GDM1 (cell line): ENCODE measurements at places on chromosomes 12 and 14.

DNA sequence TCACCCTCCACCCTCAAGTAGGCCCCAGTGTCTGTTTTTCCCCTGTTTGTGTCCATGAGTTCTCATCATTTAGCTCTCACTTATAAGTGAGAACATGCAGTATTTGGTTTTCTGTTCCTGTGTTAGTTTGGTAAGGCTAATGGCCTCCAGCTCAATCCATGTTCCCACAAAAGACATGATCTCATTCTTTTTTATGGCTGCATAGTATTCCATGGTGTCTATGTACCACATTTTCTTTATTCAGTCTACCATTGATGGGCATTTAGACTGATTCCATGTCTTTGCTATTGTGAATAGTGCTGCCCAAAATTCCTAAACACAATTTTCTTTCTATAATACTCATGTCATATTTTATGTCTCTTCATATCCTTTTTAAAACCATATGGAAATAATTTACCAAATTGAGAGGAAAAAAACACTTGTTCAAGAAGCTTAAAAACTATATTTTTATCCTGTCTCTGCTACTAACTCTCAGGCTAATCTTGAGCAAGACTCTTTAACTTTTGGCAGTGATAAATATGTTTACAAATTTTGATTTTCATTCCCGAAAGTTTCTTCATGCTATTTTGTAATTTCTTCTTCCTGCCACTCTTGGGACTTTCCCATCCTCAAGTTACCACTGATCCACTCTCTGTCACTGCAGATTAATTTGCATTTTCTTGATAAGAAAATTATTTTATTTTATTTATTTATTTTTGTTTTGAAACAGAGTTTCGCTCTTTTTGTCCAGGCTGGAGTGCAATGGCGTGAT is 28.0 kb upstream of the OSBPL8 start:
- no peak for DNase-seq

GRCh38 chr12:53381731-53382630 is 2.0 kb downstream of the SP1 start:
- peak; percentile 2 for DNase-seq

DNA sequence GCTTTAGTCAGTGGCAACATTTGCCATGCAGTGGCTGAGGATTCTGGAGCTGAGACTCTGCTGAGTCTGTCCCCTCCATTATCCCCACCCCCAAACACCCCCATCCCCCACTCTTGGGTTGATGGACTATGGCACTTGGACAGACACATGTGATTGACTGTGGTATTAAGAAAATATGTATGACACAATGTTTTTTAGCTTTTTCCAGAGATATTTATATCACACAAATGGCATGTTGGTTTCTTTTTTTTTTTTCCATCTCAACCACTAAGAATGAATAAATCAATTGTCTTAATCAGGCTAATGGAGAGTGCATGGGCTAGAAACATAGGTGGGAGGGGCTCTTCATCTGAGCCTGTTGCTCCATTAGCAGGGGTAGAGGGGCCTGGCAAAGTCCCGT is 30.7 kb upstream of the MAP1LC3B2 start:
- no peak for DNase-seq

GRCh38 chr14:61296719-61297502 is 15.8 kb upstream of the TMEM30B start:
- DNase-seq, result peak; percentile 8

DNA sequence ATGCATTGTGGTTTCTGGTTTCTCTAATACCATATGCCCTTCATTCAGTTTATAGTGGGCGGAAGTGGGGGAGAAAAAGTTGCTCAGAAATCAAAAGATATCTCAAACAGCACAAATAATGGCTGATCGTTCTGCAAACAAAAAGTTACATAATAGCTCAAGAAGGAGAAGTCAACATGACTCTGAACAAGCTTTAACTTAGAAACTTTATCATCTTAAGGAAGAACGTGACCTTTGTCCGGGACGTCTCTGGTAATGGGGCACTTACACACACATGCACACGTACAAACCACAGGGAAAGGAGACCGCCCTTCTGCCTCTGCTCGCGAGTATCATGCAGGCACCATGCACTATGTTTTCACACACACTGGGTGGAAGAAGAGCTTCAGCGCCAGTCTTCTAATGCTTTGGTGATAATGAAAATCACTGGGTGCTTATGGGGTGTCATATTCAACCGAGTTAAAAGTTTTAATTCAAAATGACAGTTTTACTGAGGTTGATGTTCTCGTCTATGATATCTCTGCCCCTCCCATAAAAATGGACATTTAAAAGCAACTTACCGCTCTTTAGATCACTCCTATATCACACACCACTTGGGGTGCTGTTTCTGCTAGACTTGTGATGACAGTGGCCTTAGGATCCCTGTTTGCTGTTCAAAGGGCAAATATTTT is 4.7 kb downstream of the FOS start:
- DNase-seq, result no peak

GRCh38 chr12:97638739-97639138 is 176.1 kb downstream of the RMST start:
- no peak for DNase-seq

GRCh38 chr12:34402228-34402898 is 380.1 kb downstream of the ALG10 start:
- DNase-seq, result no peak

- no peak for DNase-seq
Observed at GRCh38 chr12:47234576-47235141, 154.9 kb upstream of the AMIGO2 start.

DNA sequence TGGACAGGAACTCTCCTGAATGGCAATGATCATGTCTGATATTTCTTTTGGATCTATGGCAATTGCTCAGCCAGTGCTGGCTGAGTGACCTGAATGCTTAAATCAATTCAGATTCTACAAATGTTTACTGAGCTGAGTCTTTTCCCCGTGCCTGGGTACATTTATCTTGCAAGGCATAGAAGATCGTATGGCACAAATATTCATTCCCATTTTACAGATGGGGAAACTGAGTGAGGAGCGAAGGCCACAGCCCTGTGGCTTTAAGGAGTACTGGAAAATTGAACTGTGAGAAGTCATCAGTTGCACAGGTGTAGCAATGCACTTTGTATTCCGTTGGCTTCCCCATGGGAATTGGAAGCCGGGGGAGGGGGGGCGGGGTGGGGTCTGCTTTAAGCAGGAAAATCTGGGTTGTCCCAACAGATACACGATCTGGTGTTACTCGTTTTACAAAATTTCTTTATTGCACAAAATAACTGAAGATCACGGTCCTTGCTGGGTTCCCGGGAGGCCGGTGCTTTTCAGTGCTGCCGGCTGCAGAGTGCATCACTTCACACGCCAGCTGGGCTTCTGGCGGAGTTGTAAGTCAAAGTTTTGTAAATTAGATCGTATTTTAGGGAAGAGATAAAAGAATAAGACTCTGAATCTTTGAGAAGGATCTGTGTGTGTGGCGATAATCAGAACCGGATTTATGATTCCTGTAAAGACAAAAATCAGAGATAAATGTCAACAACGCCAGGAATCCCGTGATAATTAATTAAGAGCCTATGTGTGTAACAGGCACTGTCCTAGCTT is 75.0 kb upstream of the MAP1LC3B2 start:
- DNase-seq, result no peak

DNA sequence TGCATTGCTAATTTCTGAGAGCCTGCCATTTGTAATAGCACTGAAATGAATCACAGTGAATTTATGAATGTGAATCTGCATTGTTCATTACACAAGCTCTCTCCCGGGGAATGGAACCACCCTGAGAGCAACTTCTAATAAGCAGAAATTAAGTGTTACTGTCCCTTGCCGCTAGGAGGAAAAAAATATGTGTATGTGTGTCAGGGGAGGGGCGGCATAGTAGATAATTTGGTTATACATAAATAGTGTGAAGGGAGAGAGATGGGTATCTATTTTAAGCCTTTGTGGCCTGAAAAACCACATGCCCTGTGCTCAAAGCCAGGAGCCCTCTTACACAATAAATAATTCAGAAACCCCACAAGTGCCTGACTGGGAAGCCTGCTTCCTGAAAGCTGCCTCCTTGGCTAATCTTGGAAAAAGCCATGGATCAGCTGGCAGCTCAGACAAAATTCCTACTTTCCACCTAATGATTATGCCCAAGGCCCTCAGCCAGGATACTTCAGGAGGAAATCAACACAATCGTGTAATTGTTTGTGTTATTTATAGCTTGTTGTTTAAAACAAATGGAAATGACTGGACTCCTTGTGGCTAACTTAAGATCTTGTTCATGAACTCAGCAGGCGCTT is 366.2 kb upstream of the KITLG start:
- DNase-seq, result peak; percentile 4

DNA sequence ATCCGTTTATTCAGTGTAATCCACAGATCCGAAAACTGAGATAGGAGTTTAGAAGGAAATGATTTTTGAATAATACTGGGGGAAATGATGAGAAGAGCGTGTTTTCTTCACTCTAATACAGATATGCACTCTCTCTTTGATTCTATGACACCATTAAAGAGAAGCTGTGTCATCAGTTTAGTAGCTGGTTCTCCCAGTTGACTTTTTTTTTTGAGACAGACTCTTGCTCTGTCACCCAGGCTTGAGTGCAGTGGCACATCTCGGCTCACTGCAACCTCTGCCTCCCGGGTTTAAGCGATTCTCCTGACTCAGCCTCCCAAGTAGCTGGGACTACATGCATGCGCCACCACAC is 48.4 kb upstream of the EML1 start:
- no peak for DNase-seq

GRCh38 chr14:53742233-53742620 is 214.4 kb downstream of the BMP4 start:
- no peak for DNase-seq

GRCh38 chr14:54001189-54001878 is 44.7 kb upstream of the BMP4 start:
- DNase-seq, result no peak

DNA sequence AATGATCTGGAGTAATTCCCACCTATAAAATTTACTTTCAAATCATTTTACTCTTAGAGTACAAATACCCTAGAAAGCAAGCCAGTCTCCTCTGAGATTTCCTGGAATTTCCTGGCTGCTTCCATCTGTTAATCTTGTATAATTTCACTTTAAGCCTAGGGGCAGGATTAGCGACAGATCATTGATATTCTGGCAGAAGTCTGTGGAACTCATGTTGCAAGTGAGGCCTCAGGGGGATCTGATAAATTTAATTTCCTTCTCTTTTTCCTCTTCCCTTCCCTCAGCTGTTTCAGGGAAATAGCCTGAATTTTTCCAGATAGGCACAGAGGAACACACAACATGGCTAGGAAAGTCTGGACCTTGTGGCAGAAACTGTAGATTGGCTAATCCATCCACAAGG is 5.9 kb upstream of the KRT6A start:
- DNase-seq, result no peak

DNA sequence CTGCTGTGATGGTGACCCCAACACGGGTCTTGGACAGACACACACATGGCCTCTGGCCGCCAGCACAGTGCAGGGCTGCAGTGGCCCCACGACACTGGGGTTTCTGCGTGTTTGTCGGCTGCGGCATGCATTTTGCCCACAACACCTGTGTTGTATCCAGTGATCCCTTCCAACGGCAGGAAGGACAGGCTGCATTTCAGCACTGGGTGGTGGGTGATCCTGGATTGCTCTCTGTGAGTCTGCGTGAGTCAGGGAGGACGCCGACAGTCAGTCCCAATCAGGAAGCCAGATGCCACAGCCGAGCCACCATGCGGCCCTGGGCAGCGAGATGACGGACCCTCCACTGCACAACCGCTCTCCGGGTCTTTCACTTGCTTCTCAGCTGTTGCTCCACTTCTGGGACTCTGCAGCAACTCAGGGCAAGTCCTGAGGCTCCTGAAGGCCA is 20.6 kb downstream of the LRTM2 start:
- DNase-seq, result no peak

GRCh38 chr14:70045844-70046535 is 142.8 kb downstream of the SLC8A3 start:
- no peak for DNase-seq

GRCh38 chr14:94100847-94101246 is 9.7 kb upstream of the IFI27 start:
- no peak for DNase-seq

DNA sequence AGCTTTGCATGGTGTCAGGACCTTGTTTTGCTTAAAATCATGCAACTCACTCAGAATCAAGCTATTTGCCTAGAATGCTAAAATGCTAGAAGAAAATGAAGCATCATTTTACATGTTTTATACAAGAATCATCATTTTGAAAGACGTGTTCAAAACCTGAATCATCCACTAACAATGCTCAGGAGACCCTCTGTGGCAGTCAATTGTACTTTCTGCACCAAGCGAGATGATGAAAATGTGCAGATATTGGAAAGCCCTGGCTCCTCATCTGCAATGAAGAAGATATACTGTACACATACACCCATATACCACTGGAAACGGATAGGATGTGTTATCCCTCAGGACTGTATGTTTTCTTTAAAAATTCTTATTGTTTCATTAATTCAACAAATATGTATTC is 92.7 kb downstream of the DYRK2 start:
- no peak for DNase-seq

DNA sequence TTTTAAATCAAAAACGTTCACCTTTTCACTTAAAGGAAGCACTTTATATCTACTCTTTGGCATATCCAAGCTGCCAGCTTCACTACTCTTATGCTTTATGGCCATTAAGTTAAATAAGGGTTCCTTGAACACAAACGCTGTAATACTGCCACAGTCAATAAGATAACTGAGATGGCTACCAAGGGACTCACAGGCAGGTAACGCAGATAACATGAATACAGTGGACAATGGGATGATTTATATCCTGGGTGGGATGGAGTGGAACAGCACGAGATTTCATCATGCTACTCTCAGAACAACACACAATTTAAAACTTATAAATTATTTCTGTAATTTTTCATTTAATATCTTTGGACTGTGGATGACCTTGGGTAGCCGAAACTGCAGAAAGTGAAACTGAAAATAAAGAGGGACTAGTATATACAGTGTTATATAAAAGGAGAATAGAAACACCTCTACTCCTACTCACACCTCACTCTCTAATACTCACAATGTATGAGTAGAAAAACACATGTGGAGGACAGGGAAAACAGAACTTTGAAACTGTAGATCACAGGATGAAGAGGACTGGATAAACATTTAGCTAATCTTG is 367.3 kb downstream of the C12orf50 start:
- no peak for DNase-seq
